ENCODE measurements at places on chromosomes 7 and 10.

DNA sequence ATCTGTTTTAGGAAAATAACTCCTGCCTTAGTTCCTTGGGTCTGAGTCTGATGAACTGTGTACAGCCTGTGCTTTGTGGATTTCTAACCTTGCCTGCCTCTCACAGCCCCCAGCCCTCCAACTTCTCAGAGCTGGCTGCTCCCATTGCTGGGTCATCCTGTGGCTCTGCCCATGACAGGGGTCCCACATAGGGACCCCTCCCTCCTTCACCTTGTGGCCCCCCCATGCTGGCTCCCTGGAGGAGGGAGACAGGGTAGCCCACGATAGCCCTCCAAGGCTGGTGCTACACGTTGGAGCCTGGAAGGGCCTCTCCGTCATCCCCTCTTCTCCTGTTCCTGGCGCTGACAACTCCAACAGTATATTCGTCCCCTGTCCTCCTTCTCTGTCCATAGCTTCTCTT is 2.8 kb upstream of the DENND2A start:
- no peaks in the 10 kb centered on the region for H3K36me3 ChIP-seq
- peaks cover 5% of the 10 kb centered on the region for H3K27me3 ChIP-seq
- H3K4me1 ChIP-seq = peaks cover 11% of the 10 kb centered on the region
- no peak overlapping the region for H3K27ac ChIP-seq

GRCh38 chr10:88765816-88766215 is 6.0 kb downstream of the LIPN start:
- H3K4me1 ChIP-seq = no peaks in the 10 kb centered on the region

DNA sequence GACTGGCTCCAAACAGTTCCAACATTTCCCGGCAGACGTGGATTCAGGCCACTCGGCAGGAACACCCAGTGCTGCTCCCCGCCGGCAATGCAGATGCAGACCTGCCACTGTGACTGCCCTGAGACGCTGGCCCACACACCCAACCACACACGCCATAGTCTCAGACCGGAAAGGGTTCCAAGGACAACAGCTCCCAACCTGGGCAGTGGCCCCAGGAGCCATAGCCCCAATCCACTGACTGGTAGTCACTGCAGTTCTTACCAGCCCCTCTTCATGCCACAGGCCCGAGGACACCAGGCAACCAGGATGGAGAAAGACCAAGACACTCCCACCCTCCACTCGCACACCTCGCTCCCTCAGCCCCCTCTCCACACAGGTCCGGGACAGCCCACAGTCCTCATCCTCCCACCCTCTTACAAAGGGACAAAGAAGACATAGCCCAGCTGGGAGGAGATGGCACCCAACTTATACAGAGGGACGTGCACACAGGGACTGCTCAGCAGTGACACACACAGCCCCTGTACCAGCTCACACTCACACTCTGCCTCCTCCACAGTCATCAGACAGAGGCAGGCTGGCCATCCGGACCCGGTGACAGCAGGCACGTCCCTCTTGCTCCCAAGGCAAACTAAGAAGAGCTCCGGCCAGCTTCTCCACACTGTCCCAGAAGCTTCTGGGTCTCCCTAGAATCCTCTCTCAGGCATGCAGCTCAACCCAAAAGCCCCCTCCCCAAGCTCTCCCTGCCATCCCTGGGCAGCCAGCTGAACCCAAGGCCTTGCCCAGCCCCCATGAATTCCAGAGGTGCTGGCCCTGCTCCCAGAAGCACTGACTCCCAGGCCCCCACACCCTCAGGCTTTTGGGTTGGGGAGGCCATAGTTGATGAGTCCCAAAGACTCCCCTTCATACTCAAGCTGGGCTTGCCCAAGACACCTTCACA is 24.8 kb downstream of the KCNH2 start:
- no peaks in the 10 kb centered on the region for H3K27me3 ChIP-seq
- no peak overlapping the region for H3K27ac ChIP-seq
- DNase-seq = no peak
- no peaks in the 10 kb centered on the region for H3K36me3 ChIP-seq
- no peak overlapping the region for H3K4me3 ChIP-seq

GRCh38 chr10:36739884-36740445 is 385.4 kb upstream of the ANKRD30A start:
- H3K27me3 ChIP-seq = no peaks in the 10 kb centered on the region
- no peak overlapping the region for H3K4me3 ChIP-seq
- H3K4me1 ChIP-seq = no peaks in the 10 kb centered on the region
- no peaks in the 10 kb centered on the region for H3K36me3 ChIP-seq
- no peak overlapping the region for H3K27ac ChIP-seq

DNA sequence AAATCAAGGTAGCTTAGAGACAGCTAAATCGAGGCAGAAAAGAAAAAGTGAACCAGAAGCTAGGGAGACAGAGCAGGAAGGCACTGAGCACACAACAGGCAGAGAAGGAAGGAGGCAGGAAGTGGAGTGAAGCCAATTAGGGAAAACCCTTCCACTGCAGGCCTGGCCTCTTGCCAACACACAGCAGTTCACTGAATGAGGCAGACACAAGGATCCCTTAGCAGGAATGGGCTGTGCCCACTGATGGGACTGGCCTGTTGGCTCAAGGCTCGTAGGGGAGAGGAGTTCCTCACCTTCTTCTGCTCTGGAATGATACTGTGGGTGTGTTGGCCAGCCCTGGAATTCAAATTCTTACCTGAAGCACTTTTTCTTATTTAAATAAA is 220.3 kb upstream of the STK17A start:
- H3K36me3 ChIP-seq = no peaks in the 10 kb centered on the region
- H3K4me3 ChIP-seq = no peak overlapping the region
- no peaks in the 10 kb centered on the region for H3K4me1 ChIP-seq
- no peaks in the 10 kb centered on the region for H3K27me3 ChIP-seq

DNA sequence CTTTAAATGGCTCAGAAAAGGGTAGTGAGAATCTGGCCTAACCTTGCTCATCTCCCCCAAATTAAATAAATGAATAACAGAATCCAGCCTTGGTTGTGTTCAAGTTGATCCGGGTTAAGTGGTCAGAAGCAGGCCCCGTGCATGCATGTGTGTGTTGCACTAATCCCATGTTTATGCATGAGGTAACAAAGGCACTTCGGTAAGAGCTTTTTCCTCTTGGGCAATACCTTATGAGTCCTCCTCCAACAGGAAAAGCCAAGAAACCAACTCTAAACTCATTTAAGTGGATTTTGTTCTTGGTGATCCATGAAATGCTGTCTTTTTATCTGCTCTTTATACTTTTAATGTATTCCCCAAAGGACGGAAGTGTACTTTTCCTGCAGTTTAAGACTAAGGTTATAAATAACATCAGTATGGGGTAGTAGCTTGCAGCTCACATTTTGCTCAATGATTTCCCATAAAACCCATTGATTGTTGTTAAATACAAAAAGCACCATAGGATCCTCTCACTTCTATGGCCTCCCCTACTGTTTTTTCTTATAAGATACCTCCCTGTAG is 104.9 kb upstream of the YAE1 start:
- no peaks in the 10 kb centered on the region for H3K27me3 ChIP-seq
- no peaks in the 10 kb centered on the region for H3K36me3 ChIP-seq
- H3K27ac ChIP-seq = no peak overlapping the region
- peaks cover 31% of the 10 kb centered on the region for H3K4me1 ChIP-seq
- no peak for DNase-seq
- H3K4me3 ChIP-seq = no peak overlapping the region

DNA sequence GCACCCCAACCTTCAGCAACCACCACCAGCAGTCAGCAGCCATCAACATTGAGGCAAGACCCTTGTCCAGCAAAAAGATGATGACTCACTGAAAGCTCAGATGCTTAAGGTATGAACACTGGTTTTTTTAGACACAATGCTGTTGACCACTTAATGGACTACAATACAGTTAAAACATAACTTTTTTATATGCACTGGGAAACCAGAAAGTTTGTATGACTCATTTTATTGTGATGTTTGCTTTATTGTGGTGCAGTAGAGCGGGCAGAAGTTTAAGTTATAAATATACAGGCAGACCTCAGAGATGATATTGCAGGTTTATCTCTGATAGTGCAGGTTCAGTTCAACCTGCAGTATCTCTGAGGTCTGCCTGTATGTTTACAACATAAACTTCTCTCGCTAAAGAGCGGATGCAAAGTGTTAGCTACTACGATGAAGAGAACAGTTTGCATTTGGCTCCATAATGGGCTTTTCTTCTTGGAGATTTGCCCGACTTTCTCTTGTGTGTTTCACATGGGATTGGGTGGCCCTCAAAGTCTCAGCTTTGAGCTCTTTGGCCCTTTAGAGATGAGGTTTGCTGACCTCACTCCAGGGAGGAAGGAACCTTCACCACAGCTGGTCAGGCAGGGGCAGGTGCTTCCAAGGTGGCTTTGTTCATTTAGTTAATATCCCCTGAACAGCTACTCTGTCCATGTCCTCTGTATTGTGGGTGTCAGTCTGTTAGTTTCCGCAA is 84.4 kb upstream of the SHH start:
- H3K27ac ChIP-seq = no peak overlapping the region
- H3K36me3 ChIP-seq = no peaks in the 10 kb centered on the region
- H3K27me3 ChIP-seq = no peaks in the 10 kb centered on the region

DNA sequence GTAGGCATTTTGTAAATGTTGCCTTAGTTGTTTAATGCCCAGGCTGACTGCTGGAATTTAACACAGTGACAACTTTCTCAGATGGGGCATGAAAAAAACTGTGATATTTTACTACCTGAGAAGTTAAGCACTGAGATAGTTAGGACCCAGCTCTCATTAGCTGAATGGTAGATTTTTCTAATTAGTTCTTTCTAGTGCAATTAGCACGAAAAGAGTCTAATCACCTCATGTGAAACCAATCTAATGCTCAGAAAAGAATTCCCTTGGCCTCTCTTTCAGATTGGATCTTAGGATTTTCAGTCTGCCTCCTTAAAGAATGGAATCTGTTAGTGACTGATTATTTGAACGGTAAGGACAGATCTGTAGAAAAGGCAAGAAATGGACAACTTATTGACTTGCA is 743.2 kb downstream of the AUTS2 start:
- no peaks in the 10 kb centered on the region for H3K36me3 ChIP-seq
- no peak overlapping the region for H3K4me3 ChIP-seq
- no peaks in the 10 kb centered on the region for H3K4me1 ChIP-seq
- H3K27ac ChIP-seq = no peak overlapping the region
- no peaks in the 10 kb centered on the region for H3K27me3 ChIP-seq

GRCh38 chr10:92240289-92241157 is 50.4 kb downstream of the CPEB3 start:
- no peak for DNase-seq
- H3K4me1 ChIP-seq = peaks cover 88% of the 10 kb centered on the region

GRCh38 chr10:63281967-63282366 is 148.8 kb downstream of the NRBF2 start:
- DNase-seq = no peak
- no peaks in the 10 kb centered on the region for H3K36me3 ChIP-seq
- peaks cover under 1% of the 10 kb centered on the region for H3K4me1 ChIP-seq

DNA sequence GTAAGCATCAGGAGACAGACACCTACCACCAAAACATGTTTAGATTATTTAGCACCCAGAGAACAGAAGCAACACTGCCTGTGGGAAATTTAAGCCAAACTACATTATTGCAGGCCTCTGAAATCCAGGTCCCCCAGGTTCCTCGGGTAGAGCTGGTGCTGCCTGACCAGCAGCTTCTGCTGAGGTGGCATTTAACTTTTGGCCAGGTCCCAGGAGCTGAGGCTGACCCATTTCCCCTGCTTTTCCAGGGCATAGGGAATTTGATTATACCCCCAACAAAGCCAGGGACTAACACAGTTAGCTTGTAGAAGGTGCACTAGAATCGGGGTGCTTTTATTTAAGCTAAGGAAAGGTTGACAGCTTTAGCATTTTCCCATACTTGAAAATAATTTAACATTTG is 4.7 kb downstream of the LRRC4 start:
- H3K4me1 ChIP-seq = peaks cover 62% of the 10 kb centered on the region
- DNase-seq = no peak
- no peak overlapping the region for H3K4me3 ChIP-seq
- H3K27me3 ChIP-seq = no peaks in the 10 kb centered on the region
- no peaks in the 10 kb centered on the region for H3K36me3 ChIP-seq

DNA sequence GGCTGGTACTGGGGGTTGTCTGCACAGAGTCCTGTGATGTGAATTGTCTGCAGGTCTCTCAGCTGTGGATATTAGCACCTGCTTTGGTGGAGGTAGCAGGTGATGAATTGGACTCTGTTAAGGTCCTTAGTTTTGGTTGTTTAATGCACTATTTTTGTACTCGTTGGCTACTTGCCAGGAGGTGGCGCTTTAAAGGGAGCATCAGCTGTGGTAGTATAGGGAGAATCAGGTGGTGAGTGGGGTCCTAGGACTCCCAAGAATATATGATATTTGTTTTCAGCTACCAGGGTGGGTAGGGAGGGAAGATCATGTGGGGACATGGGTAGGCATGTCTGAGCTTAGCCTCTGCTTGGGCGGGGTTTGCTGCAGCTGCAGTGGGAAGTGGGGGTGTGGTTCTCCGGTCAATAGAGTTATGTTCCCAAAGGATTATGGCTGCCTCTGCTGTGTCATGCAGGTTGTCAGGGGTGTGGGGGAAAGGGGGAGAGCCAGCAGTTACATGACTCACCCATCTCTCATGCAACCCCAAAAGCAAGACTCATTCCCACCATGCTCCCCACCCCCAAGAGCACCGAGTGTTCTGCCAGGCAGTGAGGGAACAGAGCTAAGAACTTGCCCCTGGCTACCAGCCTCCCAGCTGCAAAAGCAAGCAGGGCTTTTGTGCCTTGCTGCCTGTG is 53.7 kb upstream of the ZNF273 start:
- no peak for DNase-seq
- no peaks in the 10 kb centered on the region for H3K27me3 ChIP-seq
- no peaks in the 10 kb centered on the region for H3K36me3 ChIP-seq
- H3K27ac ChIP-seq = peak overlapping the region; percentile 81
- H3K4me3 ChIP-seq = no peak overlapping the region

- H3K36me3 ChIP-seq = no peaks in the 10 kb centered on the region
- H3K4me1 ChIP-seq = no peaks in the 10 kb centered on the region
- no peak overlapping the region for H3K27ac ChIP-seq
- H3K4me3 ChIP-seq = no peak overlapping the region
- H3K27me3 ChIP-seq = no peaks in the 10 kb centered on the region
Observed at GRCh38 chr7:71976645-71977044, 435.5 kb downstream of the CALN1 start.

GRCh38 chr10:3324612-3325038 is 152.0 kb upstream of the PITRM1 start:
- H3K27me3 ChIP-seq = no peaks in the 10 kb centered on the region
- H3K36me3 ChIP-seq = no peaks in the 10 kb centered on the region
- no peak for DNase-seq
- peaks cover 3% of the 10 kb centered on the region for H3K4me1 ChIP-seq
- H3K4me3 ChIP-seq = no peak overlapping the region

DNA sequence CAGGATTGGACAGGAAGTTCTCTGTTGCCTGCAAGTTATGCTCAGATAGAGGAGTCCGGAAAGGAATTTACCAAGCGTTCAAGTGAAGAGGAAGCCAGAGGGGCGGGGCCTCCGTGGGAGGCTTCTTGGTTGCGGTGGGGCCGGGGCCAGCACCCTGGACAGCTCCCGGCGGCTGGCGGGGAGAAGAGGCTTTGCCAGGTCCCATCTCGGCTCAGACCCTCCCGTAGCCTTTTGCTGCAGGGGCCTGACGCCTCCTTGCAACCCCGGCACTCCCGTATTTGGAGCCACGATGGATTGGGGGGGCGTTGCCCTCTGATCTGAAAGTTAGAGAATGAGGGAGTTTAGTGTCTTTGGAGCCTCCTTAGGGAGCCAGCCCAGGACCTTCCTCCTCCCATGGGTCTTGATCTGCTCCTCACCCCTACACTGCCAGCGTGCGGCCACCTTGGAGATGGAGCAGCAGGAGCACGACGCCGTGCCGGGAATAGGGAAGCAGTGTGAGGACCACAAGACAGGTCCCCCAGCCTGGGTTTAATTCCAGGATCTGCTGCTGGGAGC is 3.1 kb upstream of the SLC18A3 start:
- peaks cover 13% of the 10 kb centered on the region for H3K4me1 ChIP-seq
- H3K27ac ChIP-seq = no peak overlapping the region
- DNase-seq = no peak
- H3K4me3 ChIP-seq = no peak overlapping the region
- no peaks in the 10 kb centered on the region for H3K36me3 ChIP-seq
